ENCODE measurements at places on chromosomes 16 and 17.

GRCh38 chr16:80028581-80029380, 428.2 kb upstream of the MAF start:
- no peak for DNase-seq

GRCh38 chr16:81521141-81521626, 76.6 kb downstream of the CMIP start:
- no peak for DNase-seq

GRCh38 chr16:72241930-72242329, 70.0 kb upstream of the PMFBP1 start:
- DNase-seq, result peak; percentile 73

GRCh38 chr16:52740333-52740732, 193.4 kb upstream of the TOX3 start:
- DNase-seq, result no peak

GRCh38 chr16:2518823-2519710, 1.1 kb upstream of the AMDHD2 start:
- no peak for DNase-seq

DNA sequence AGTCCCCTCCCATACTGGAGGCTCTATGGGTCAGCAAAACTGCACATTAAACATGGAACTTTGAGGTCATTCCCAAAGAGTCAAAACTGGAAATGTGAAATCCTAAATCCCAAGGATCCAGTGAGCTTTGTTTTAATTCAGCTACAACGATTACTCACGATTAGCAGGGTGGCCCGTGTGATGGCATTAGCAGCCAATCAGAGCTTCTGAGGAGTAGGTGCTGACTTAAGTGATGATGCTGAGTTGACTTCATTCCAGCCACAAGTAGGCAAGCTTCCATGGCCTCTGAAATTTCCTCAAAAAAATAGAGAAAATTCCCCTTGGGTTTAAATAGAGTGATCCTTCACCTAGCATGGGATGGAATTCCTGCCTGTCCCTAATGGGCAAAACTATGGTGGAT, 28.1 kb upstream of the BEAN1 start:
- peak; percentile 56 for DNase-seq

DNA sequence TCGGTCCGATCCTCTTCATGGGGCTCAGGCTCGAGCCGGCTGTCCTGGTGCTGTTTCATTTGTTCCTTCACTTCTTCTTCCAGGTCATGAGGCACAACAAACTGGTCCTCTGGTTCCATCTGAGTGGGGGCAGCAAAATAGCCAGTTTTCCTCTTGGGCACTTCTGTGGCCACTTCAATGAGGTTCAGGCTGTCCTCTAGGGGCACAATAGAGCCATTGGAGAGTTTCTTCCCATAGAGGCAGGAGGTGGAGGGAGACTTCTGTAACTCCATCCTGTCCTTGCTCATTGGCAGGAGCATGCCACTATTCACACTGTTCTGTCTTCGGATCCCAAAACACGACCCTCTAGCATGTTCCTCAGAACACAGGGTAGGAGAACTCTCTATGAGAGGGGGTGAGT, 22.9 kb downstream of the MARVELD3 start:
- DNase-seq, result no peak

DNA sequence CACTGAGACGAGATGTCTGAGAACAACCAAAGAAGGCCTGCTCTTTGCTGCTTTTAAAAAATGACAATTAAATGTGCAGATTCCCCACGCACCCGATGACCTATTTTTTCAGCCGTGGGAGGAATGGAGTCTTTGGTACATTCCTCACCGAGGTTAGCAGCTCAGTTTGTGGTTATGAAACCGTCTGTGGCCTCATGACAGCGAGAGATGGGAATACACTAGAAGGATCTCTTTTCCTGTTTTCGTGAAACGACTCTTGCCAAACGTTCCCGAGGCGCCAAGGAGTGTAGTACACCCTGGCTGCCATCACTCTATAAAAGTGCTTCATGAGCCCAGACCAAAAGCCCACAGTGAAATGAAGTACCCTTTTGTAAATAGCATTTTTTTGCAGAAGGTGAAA, 87.8 kb downstream of the CRISPLD2 start:
- no peak for DNase-seq

GRCh38 chr17:7580604-7581575, 1.5 kb downstream of the CD68 start:
- no peak for DNase-seq

- no peak for DNase-seq
Observed at GRCh38 chr17:81391293-81391935, 3.8 kb upstream of the BAHCC1 start.

Data from fibroblast of the aortic adventitia (primary cell).